ENCODE measurements at places on chromosomes 1 and 21. TPM values are rescaled to one million over a fixed set of nuclear protein-coding genes. Genes with fewer than 3 reads are reported as not detected.

C4BPA gene
- total RNA-seq: not detected

GRCh38 chr1:43482215-43482614 lies 28.5 kb upstream of the HYI start:
- no peak for DNase-seq

IL22RA1 gene
- 0.27 TPM for total RNA-seq

GRCh38 chr1:178745260-178745659 lies 20.2 kb downstream of the RALGPS2 start:
- no peak for DNase-seq

GRCh38 chr1:2506007-2506860 lies 20.2 kb downstream of the PANK4 start:
- DNase-seq: no peak

LCE1E gene
- total RNA-seq: not detected

DNA sequence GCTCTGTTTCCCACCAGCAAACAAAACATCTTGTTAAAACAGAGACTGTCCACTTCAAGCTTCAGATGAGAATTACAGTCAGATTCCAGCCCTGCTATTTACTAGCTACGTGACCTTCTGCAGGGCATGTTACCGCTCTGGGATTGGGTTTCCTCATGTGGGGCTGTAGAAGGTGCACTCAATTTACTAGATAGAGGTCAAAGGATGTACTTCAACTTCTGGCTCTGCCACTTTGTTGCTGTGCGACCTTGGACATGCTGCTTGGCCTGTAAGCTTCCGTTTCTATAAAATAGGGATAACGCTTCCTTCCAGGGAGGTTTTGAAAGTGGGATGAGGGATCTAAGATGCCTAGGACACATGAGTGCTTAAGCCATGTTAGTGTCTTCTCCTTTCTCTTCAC lies 46.0 kb upstream of the LRIG2 start:
- DNase-seq: no peak

ZNF593OS gene
- total RNA-seq: not detected

DNA sequence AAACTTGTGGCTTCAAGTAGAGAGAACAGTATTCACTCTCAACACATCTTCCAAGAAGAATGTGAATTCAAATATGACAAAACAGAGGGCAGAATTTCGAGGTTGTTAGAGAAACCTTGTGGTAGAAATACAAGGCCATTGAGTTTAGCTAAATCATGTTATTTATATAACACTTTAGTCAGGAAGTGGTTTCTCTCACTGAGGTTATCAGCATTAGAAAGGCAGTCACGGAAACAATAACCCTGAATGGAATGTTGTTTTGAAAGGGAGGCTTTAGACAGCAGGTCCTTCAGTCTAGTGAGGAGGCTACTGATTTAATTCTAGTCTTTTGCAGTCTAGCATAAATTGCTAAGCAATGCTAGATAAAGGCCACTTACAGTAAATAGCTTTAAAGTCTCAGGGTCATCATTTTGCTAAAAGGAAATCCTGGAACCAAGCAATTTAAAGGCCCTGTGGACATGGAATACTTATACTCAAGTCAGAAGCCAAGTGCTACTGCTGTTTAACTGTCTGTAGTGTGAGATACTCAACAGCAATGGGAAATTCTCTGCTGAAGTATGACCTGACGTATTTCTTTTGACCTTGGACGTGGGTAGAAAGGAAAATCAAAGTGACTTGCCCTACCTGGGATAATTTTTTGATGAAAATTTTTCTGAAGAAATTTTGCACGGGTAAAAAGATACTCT lies 89.0 kb upstream of the CHODL start:
- DNase-seq: no peak

- no peak for DNase-seq
Observed at GRCh38 chr1:151811181-151811580, 6.0 kb upstream of the LINGO4 start.

DNA sequence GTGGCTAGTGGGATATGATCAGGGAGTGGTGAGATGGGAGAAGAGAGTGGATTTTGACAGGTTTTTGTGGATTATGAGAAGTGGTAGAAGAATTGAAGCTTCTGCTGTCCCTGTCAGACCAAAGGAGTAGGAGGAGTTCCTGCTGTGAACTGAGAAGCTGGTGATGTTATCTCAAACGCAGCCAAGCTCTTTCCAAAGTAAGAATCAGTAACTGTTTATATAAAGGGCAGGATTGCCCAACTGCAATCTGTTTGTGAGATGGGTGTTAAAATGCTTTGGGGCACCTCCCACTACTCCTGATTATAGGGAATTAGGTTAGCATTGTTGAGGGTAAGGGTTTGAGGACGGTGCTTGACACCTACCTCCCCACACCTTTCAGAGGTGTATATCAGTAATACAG lies 60.5 kb upstream of the USP25 start:
- no peak for DNase-seq

GRCh38 chr1:25848531-25848930 lies 10.7 kb downstream of the AUNIP start:
- DNase-seq: no peak

DNA sequence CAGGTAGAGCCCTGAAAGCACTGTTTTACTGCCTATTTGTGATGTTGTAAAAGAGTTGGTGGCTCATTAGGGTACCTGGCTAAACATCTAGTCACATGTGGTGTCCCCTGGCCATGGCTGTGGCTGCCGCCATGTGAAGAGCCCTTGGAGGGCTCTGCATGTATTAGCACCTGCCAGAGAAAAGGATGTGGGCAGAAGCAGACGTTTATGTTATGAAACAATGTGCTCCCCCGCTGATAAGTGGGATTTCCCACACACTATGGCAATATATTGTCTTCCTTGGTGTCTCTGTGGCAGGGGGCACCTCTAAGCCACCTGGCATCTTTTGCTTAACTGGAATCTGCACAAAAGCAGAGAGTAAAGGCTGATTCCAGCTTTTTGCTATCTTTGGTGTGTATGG lies 9.6 kb downstream of the TENT5C start:
- no peak for DNase-seq

CCDC185 gene
- not detected for total RNA-seq

DNA sequence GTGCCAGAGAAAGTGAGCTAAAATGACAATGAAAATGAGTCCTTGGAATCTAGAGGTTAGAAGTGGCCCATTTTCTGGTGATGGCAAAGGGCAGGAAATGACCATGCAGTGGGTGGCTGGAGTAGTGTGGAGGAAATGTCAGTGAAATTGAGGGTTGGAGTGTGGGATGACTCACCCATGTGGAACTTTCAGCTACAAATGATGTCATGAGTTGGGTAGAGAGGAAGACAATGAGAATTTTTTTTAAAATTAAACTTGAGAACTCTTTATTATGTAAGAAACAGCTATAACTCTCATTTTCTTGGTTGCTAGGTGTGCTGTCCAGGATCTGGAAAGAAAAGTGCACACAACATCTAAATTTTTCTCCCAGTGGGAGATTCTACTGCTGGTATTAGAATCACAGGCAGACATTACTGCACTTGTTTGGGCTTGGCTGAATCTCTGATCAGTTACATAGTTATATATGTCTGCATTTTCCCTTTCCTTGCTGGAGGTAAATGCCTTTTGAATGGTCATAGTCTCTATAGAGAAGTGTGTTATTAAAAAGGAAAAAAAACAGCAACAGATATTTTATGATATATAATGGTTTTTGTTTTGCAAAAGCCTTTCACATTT lies 56.8 kb upstream of the GNG12 start:
- no peak for DNase-seq

- peak; percentile 79 for DNase-seq
Observed at GRCh38 chr1:23539698-23540266, 8.7 kb upstream of the E2F2 start.

- DNase-seq: no peak
Observed at GRCh38 chr1:12481928-12482327, 136.1 kb downstream of the DHRS3 start.

STXBP3 gene
- total RNA-seq: 22.4 TPM

GRCh38 chr1:1777950-1778662 lies at the start of gene NADK:
Gene NADK (minus strand): TSS chr1:1778470. CDS start chr1:1765406, 13,064 bp downstream.
- DNase-seq: peak; percentile 66

All from heart left ventricle (tissue), 16 donors.